GM10248 (cell line): ENCODE measurements at places on chromosomes 1 and 21.

- DNase-seq: peak; percentile 10
These were observed 11.6 kb upstream of the CLSTN1 start for GRCh38 chr1:9835404-9835757.

- no peak for DNase-seq
These were observed 13.8 kb downstream of the ENSA start for GRCh38 chr1:150615346-150616201.

- DNase-seq: peak; percentile 43
These were observed 112.5 kb upstream of the GFI1 start for GRCh38 chr1:92599184-92599583.

DNA sequence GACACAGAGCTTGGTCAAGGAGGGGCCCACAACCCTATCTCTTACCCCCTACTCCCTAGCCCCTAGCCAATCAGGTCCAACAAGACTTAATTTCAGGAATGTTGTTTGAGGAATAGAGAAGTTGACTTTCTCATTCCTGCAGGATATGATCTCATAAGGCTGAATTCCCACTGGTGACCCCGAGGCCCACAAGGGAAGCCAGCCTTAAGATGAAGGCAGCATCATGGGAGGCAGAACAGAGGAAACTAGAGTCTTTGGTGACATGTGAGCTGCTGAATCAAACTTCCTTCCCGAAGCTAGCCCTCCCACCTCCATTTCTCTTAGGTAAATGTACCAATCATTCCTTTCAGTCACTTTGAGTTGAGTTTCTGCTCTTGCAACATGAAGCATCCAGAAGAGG lies 9.1 kb upstream of the PDIK1L start:
- DNase-seq: no peak
